Heart right ventricle (tissue), 16 donors: ENCODE measurements at places on chromosomes 13 and 19.

DNA sequence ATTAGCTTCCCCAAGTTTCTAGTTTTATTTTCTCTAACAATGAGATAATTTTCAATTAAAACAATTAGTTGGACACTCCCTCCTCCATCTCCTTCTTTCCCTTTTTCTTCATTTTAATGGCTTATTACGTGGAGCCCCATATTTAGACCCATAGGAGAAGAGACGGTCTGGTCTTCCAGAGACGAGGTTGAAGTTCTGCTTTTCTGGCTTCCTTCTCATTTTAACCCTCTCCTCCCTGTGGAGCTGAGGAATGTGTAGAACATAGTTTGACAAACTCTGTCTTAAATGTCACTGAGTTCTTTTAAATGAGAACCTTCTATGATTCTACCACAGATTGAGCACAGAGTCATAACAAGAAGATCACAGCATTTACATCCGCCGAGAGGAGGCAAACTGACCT is 86.8 kb downstream of the EDNRB start:
- DNase-seq: no peak

- no peak for DNase-seq
Measured at GRCh38 chr13:58574791-58575190, 943.2 kb downstream of the PCDH17 start.

- peak; percentile 26 for DNase-seq
Measured at GRCh38 chr19:58346961-58347929, 6.0 kb downstream of the A1BG start.

DNA sequence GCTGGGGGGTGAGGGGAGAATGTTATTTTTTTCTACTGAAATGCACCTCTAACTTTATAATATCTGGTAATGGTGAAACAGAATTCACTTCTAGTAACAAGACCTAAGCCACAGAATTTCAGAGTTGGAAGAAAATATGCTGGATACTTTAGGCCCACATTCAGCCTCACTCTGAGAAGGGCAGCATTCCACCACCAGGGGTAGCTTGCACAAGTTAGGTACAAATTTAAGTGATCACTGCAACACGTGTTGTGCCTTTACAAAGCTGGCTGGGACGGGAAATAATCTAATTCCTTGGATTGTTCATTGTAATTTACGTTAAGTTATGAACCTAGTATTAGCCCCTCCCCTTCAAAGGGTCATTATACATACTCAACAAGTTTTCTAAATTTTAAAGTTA is 192.3 kb downstream of the RGCC start:
- no peak for DNase-seq

- DNase-seq: no peak
Measured at GRCh38 chr13:90706631-90707030, 640.9 kb upstream of the MIR17HG start.

- no peak for DNase-seq
Measured at GRCh38 chr19:49861541-49862378, 5.6 kb downstream of the PNKP start.

- DNase-seq: no peak
Measured at GRCh38 chr13:65787082-65787481, 1443.1 kb downstream of the PCDH9 start.

DNA sequence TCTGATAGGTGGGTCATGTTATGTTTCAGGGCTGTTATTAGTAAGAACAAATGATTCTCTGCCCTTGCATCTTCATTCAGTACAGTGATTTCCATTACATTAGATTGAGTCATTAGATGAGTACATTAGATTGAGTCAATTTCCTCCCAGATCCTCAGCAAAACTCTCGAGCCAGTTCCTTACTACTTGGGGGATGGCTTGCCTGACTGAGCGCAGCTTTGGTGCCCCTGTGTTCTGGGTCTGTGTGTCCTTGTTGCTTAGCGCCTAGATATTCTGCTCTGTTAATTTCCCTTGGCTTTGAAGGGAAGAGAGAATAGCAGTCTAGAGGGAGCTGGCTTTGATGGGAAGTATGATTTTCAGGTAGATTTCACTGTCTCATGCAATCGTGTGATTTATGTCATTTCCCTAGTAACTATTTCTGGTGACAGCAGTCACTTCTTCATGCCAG is 19.1 kb upstream of the SCEL start:
- no peak for DNase-seq

DNA sequence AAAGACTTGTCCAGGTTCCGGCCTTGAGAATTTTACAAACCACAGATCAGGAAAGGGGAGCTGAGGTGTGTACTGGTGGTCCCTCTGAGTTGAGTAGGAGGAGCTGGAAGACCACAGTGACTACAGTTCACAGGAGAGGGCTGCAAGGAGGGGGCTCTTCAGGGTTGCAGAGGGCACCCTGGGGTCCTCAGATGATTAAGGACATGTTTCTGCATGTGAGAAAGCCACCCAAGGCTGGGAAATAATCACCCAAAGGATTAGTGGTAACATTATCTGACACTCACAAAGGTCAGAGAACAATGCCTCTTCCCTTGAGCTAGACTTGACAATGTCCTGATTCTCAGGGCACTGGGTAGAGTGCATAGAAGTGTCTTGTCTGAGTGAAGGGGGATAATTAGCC is 540.4 kb downstream of the IRS2 start:
- no peak for DNase-seq

- no peak for DNase-seq
Measured at GRCh38 chr19:44576843-44577565, 36.4 kb upstream of the IGSF23 start.

DNA sequence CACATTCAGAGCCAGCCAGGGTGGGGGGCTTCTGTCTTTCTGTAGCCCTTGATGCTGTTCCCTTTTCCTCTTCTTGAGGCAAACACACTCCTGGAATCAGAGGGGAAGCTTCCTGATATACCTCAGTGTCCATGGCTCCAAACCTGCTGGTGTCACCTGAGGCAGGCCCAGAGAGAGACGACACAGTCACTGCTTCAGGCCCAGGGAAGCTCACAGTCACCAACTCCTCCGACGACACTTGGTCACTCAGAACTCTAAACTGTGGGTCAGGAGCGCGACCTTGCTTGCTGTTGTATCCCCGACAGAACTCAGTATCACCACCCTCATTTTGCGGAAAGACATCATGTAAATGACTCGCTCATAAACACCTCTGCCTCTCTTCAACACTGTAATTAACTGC is 1.1 kb downstream of the ATP13A1 start:
- DNase-seq: no peak

GRCh38 chr13:97528518-97528917 is 94.5 kb downstream of the RAP2A start:
- no peak for DNase-seq

- no peak for DNase-seq
Measured at GRCh38 chr13:46546084-46546768, 6.7 kb upstream of the LRCH1 start.
